NB4 (cell line): ENCODE measurements at places on chromosomes 12 and 14.

DNA sequence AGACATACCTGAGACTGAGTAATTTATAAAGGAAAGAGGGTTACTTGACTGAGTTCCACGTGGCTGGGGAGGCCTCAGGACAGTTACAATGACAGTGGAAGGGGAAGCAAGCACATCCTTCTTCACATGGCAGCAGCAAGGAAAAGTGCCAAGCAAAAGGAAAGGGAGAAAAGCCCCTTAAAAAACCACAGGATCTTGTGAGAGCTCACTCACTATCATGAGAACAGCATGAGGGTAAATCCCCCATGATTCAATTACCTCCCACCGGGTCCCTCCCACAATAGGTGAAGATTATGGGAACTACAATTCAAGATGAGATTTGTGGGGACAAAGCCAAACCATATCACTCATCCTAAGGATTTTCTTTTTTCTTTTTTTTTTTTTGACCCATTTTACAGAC lies 177.8 kb upstream of the EEA1 start:
- DNase-seq, result no peak

GRCh38 chr12:112970391-112970790 lies 7.9 kb upstream of the OAS2 start:
- DNase-seq, result no peak

DNA sequence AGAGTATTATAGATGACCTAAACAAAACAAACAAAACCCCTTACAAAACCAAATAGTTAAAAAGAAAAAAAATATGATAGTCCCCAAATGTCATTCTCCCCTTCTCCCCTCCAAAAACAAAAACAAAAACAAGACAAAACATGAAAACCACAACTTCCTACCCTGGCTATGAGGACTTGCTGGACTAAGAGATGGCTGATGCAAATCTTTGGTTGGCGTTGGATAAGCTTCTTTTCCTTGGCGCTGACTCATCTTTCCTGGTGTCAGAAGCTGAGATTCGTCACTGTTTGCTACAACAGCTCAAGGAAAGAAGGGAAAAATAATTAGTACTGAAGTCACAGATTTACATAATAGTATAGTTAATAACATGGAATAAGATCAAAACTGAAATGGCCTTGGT lies 102.5 kb upstream of the BBS10 start:
- DNase-seq, result no peak

- DNase-seq, result no peak
Measured at GRCh38 chr14:105436891-105437722, 17.5 kb downstream of the MTA1 start.

DNA sequence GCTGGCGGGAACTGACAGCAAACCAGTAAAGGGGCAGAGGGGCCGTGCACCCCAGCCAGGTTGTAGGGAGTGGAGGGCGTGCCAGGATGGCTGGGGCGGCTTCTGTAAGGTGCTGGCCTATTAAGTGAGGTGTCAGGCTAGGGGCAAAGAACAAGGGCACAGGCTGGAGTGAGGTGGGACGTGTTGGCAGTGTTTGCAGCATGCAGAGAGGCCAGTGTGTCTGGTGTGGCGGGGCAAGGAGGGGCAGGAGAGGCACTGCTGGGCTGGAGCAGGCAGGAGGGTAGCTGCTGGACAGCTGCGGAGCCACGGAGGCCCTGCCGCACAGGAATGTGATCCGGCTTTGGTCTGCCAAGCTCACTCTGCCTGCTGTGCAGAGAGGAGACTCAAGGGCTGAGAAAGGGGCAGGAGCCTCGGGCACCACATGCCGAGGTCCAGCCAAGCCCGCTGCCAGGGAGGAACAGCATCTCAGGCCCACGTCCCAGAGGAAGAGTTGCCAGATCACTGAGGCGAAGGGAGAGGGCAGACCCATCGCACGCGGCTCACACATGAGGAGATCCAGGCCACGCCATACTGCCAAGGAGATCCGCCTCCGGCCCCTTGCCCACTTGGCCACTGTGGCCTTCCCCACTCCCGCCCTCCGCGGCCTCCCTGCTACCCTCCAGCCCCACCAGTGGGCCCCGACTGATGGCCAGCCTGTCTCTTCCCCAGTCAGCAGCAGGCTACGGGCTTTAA lies 46.8 kb downstream of the AMN start:
- DNase-seq, result no peak

- no peak for DNase-seq
Measured at GRCh38 chr14:81834308-81834707, 300.7 kb upstream of the SEL1L start.

DNA sequence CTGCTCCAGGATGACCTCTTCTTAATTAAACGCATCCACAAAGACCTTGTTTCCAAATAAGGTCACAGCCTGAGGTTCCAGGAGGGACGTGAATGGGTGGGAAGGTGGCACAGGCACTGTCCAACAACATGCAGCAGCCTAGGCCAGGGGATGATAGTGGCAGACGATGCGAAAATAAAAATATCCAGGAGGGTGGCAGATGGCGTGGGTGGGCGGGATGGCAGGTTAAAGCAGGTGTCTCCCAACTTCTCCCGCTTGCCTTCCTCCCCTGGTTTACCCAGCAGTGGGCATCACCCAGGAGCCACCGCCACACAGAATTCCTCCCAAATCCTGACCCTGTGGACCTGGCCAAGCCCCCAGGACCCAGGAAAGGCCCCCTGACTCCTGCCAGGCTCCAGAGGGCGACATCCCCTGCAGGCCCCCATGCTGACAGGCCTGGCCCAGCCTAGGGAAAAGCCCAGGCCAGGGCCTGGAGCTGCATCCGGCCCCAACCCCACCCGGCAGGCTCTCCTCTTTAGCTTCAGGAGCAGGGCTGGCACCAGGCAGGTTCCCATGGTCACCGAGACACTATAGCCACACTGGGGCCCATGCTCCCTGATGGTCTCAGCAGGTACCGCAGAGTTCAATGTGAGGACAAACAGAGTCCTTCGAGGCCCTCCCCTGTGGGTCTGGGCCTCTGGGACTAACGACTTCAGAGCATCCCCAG lies 9.7 kb downstream of the NCOR2 start:
- no peak for DNase-seq

DNA sequence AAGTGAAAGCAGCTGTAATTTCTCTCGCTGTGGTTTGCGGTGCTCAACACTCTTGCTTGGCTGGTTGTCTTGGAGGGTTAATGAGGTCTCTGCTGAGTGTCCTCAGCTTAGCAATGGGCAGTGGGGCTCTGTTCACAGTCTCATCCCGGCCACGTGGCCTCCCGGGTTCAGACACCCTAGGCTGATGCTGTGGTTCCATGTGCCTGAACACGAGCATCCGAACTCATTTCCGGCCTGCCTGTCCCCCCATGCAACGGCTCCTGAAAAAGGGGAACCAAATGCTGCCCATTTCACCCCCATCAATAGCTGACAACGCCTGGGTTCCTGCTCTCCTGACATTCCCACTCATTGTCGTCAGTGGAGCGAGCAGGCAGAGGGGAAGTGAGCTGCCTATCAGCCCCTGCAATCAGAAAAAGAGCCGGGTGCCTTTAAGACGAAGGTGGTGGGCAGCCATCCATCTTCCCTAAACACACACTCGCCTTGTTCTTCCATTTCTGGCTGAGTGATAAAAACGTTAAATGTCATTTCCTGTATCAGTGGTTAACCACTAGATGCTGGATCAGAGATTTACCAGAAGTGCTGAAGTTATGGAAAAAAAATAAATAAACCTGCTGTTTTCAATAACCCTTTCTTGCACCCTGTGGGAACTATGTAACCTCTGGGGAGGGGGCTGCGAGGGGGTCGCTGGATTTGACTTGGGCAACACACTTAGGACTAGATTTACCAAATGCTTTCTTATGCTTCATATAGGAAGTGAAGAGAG lies 60.3 kb upstream of the BCL2L14 start:
- DNase-seq, result peak; percentile 98

DNA sequence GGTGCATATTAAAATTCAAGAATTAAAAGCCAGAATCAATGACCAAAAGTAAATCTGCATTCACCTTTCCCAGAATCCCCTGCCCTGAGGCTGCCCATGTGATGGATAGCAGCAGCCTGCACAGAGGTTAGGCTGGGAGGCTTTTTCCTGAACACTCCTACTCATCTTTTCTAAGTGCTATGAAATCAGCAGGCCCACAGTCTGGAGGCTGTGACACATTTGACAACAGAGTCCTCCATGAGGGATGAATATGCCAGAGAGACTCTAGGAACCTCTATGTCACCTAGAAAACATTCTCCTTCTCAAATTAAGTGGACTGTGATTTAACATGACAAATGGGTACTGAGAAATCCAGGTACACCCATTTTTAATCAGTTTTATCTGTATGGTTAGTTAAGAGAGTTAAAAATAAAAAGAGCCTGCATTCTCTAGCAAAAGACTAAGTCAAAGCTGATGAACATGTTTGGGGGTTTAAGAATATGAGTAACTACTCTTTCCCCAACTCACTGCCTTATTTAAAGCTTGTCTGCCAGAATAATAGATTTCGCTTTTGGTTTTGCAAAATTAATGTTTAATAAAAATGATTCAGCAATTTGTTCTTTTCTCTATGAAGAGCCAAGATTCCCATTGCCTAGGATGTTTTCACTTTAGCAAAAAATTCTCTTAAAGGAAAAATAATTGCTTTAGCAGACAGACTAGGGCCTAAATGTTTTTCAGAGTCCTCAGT lies 115.0 kb downstream of the RTN1 start:
- DNase-seq, result no peak

- no peak for DNase-seq
Measured at GRCh38 chr12:113918306-113918705, 47.8 kb downstream of the RBM19 start.

DNA sequence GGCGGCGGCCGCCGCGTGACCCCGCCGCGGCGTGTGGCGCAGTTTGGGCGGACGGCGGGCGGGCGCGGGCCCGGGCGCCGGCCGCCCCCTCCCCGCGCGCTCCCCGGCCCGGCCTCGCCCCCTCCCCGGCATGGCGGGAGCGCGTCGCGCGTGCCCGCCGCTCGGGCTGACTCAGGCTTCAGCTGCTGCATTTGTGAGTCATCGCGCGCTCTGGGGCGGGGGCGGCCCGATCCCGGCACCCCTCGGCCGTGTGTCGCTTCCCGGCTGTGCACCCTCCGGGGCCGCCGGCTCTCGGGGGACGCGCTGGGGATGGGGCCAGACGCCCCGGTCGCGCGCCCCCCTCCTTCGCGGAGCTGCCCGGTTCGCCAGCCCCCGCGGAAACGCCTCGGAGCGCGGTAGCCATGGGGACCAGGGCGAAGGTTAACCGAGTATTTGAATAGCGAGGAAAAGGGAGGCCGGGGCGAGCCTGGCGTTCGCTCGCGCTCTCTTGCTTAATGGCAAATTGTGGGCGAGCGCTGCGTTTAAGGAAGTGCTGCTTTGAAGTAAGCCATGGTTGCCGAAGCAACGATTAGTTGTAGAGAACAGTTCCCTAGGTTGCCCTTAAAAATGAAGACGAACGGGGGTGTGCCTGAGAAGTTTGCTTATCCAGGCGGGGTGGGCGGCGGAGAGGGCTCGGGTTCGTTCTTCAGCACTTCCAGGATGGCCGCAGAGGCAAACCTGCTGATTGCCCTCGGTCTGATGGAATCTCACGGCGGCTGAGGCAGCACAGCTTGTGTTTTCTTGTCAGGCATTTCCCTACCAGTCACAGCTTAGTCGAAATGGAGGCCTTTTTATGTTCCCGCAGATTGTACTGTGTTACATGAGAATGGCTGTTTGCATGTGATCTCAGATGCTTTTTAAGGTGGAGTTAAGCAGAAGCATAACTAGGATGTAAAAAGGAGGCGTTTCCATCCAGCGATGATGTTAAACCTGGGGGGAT lies 896 bp downstream of the EIF5 start:
- peak; percentile 85 for DNase-seq

DNA sequence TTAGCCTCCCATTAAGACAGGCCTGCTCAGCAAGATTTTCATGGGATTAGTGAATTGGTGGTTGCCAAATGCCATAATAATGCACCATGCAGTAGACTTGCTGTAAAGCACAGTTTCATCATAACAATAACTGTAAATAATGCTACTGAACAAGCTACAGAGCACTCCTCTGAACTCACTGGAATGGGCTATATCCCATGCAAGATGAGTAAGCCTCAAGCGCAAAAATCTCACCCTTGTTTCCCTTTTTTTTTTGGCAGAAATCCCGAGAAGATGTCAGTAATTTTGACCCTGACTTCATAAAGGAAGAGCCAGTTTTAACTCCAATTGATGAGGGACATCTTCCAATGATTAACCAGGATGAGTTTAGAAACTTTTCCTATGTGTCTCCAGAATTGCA lies 145.9 kb upstream of the HIF1A start:
- DNase-seq, result no peak

DNA sequence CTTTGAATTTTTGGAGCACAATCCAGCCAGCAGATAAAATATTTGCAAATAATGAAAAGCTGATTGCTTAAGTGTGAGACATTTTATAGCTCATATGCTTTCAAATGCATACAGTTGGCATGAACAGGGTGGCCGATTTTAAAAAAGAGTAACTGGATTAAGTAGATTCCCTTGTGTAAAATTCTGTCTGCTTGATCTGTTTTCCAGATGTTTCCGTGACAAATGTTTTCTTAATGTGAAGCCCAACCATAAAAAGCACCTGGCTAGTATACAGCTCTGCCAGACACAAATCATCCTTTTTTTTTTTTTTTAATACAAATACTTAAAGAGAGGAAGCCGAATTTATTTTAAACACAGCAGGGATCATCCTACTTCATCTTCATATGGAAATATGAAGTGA lies 440.7 kb downstream of the CCER1 start:
- DNase-seq, result no peak

DNA sequence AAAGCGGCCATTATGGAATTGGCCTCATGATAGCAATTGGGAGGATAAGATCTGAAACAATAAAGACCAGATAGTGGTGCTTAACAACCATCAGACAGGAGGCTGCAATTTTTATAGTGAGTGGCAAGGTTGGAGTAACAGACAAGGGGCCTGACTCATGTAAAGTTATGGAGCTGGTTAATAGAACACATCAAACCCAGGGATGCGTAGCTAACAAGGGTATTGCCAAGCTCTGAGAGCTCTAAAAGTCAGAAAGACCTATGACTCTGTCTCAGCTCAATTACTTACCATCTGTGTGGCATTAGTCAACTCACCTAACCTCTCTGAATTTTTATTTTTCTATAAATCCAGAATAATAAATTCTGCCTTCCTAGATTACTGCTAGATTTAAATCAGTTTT lies 1731.5 kb upstream of the FLRT2 start:
- DNase-seq, result no peak

DNA sequence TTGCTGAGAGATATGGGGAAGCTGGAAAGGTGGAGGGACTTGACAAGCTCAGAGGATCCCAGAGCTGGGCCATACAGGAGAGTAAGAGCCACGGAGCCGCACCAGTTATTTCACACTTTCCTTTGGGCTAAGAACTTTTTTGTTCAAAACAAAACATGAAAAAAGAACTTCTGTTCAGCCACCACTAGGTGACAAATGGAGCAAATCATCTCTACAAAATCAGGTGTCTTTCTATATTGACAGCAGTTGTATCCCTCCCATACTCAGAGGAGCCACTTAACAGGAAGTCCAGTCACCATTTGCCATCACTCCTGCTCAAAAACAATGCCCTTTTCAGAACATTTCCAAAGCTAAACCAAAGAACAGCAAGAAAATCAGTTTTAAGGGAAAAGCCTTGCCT lies 70.3 kb upstream of the DBX2 start:
- DNase-seq, result no peak

GRCh38 chr12:119864591-119864990 lies 12.5 kb downstream of the CIT start:
- DNase-seq, result no peak

- DNase-seq, result no peak
Measured at GRCh38 chr12:83818881-83819280, 1093.7 kb downstream of the SLC6A15 start.

GRCh38 chr12:14802247-14802646 lies 1.0 kb downstream of the WBP11 start:
- no peak for DNase-seq

- DNase-seq, result no peak
Measured at GRCh38 chr14:94633121-94633520, 20.9 kb downstream of the SERPINA3 start.

GRCh38 chr14:53493320-53493719 lies 340.2 kb upstream of the DDHD1 start:
- no peak for DNase-seq
